Stimulated activated naive B cell treated with anti-CD40 and anti-IgM and Interleukin-4, amounts not matched to agents 10 μg/mL and 1 μg/mL and 100 μg/mL, for 72 hours (primary cell): ENCODE measurements at places on chromosomes 2 and 18.

GRCh38 chr2:195912079-195912478 is 156.6 kb downstream of the DNAH7 start:
- DNase-seq = no peak

- DNase-seq = no peak
These were observed 43.5 kb downstream of the CWC22 start for GRCh38 chr2:179963626-179964025.

DNA sequence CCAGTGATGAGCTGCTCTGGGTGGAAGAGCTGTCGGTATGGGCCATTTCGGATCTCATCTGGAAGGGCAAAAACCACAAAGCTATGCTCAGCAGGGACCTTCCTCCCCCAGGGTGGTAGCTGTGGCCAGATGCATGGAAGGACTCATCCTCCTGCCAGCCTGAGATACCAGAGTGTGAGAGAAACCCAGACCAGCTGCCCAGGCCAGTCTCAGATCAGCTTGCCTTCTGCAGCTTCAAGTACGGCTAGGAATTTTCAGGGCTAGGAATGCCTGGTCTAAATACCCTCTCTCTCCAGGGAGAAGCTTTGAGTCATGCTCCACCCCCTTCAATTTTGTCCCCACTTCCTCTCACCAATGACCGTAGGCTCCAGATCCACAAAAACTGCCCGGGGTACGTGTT is 1.4 kb upstream of the TUBA4B start:
- DNase-seq = no peak

DNA sequence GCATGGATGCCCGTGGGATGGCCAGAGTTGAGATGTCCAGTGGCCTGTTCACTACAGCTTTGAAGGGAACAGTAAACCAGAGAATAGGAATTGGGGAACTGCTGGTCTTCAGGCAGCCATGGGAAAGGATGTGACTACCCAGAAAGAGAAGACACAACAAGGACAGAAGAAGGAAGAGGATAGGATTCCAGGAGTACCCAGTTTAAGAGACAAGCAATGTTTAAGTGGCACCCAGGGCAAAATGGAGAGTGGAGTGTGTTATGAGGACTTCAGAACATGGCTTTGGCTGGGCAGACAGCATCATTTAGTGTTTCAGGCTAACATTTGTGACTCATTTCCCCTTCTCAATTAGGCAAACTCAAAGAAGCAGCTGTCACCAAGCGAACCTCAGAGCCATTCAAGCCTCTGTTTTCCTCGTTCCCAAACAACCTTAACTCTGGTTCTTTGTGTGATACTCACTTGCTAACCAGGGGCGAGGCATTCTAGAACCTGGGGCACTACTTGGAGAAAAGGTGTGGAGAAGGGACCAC is 4.0 kb upstream of the FAM124B start:
- DNase-seq = no peak

GRCh38 chr2:67633212-67633856 is 236.2 kb downstream of the ETAA1 start:
- DNase-seq = no peak

DNA sequence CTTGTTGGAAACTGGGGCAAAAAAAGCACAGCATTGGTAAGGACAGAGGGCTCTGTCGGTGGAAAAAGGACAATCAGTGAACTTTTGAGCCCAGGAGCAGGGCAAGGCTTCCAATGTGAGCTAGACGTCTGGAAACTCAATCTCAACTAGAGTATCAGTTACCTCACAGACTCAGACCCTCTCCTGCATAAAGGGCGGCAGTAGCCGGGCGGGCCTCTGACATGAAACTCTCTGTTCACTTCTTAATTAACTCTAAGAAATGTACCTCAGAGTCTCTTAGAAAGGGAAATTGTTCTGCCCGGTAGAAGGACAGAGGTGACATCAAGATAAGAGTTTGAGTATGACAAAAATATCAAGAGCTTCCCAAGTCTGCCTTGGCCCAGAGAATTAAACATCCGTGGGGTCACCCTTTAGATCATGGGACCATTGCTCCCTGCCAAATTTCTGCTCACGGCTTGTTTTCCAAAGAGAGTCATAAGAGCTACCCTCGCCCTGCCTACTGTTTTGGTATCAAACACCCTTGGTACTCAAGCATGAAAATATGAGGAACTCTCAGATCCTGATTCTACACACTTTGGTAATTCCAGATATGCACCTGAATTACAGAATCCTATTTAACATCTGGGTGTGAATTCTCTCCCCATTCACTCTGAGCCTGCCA is 103.5 kb upstream of the PKDCC start:
- DNase-seq = no peak

DNA sequence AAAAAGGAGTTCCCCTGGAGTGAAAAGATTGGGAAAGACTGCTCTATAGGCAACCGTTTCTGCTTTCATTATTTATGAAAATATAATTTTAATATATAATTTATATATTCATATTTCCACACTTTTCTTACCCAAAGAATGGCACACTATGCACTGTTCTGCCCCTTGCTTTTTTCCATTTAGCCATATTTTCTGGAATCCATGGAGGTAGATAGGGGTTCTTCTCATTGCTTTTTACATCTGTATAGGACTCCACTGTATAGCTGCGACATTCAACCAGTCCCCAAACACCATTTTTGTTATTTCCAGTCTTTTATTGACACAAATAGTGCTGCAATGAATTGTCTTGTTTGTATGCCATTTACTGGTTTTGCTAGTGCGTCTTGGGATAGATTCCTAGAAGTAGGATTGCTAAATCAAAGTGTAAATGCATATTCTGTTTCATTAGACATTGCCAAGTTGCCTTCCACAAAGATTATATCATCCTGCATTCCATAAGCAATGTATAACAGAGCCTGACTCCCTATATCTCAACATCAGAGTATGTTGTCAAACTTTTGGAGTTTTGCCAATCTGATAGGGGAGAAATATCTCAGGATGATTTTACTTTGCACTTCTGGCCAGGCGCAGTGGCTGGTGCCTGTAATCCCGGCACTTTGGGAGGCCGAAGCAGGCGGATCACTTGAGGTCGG is 26.6 kb upstream of the TCF7L1 start:
- DNase-seq = no peak

GRCh38 chr18:65792456-65793074 is 41.8 kb downstream of the CDH7 start:
- no peak for DNase-seq

DNA sequence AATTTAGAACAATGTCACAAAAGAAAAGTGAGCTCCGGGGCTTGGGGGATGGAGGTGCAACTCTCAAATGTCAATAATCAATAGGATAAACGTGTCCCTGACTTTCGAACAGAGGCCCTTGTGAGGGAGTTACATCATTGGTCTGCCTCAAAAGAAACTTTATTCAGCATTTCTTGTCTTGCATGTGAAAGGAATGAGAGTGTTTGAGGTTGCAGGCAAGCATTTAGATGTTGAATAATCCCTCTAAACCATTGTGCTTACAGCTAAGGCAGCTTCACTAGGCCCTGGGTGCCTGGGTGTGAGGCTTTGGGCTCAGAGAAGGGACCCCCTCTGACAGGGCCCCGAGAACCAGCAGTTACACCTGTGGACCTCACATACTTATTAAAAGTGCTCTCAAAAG is 28.6 kb upstream of the FHL2 start:
- DNase-seq = no peak

- no peak for DNase-seq
These were observed 620.6 kb upstream of the ID2 start for GRCh38 chr2:8061219-8061618.

GRCh38 chr18:58862356-58862755 is 2.3 kb upstream of the ZNF532 start:
- DNase-seq = no peak

DNA sequence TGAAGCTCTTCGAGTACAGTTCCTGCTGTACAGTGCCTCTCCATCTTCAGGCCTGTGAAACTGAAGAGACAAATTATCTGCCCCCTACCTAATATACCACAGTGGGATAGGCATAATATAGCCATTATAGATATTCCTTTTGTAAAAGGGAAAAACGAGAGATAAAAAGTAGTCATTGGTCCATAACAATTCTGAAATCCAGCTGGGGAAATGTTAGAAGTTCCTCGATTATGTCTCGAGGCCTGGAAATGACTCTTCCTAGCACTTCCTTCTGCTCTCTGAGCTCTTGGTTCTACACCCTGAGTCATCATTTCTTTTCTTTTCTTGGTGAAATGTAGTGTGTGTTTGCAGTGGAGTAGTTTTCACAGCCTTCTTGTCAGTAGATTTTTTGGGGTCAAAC is 51.5 kb downstream of the ASB1 start:
- DNase-seq = no peak
